ENCODE measurements at places on chromosomes 12 and 14. TPM values are rescaled to one million over a fixed set of nuclear protein-coding genes. Genes with fewer than 3 reads are reported as not detected.

Gene LRP1-AS
- total RNA-seq = not detected

Gene HOXC12
- not detected for total RNA-seq

Gene OR4N2
- not detected for total RNA-seq

Gene P2RX2
- not detected for total RNA-seq

Gene TAOK3
- 43.5 TPM for total RNA-seq

Gene FAR2
- total RNA-seq = 18.2 TPM

Gene NINJ2
- 6.9 TPM for total RNA-seq

Gene INHBC
- total RNA-seq = not detected

GRCh38 chr14:105471823-105472485 lies 2.7 kb upstream of the CRIP2 start:
- no peaks in the 10 kb centered on the region for H3K27me3 ChIP-seq
- H3K4me1 ChIP-seq = peaks cover 42% of the 10 kb centered on the region
- H3K4me3 ChIP-seq = no peak overlapping the region
- H3K36me3 ChIP-seq = no peaks in the 10 kb centered on the region
- no peak for DNase-seq

- H3K27me3 ChIP-seq = no peaks in the 10 kb centered on the region
- H3K4me3 ChIP-seq = no peak overlapping the region
- no peaks in the 10 kb centered on the region for H3K36me3 ChIP-seq
- DNase-seq = no peak
Observed at GRCh38 chr12:107522692-107523477, 162.7 kb upstream of the PWP1 start.

DNA sequence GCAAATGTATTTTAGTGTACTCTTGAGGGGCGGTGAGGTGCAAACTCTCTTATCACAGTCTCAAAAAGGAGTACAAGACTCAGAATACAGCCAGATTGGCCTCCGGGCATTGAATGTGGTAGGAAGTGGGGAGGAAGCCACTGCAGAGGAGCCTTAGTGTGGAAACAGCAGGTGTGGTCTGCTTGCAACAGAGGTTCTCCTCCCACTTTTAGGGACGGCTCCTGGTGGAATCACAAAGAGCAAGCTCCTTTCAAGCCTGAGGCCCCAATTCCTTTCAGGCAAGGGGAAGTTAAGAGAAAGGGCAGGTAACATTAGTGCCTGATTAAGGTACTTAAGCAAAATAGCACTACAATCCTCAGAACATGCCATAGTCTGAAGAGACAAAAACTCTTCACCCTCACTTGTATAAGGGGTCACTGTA lies 23.7 kb upstream of the SLC2A3 start:
- no peak overlapping the region for H3K27ac ChIP-seq
- no peaks in the 10 kb centered on the region for H3K27me3 ChIP-seq
- H3K4me1 ChIP-seq = no peaks in the 10 kb centered on the region
- DNase-seq = no peak
- H3K4me3 ChIP-seq = no peak overlapping the region

DNA sequence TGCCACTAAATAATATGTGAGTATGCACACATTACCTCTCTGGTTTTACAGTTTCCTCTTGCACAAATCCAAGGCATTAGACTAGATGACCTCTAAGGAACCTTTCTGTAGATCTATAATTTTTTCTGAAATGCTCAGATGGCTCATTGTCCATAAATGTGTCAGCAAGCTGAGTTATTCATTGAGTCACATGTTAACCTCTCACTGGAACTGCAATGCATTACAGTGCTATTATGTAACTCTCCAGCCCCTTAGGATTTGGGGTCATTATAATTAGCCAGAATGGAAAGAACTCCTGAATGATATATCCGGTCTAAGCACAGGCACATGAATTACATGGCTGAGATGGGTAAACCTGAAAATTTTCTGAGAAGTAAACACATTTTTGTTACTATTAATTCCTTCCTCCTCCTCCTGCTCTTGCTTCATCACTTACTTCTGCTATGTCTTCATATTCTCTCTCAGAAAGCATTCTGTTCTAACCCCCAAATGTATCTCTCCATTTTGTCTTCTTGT lies 20.3 kb upstream of the DRAM1 start:
- H3K4me3 ChIP-seq = no peak overlapping the region
- no peaks in the 10 kb centered on the region for H3K36me3 ChIP-seq
- no peak for DNase-seq
- no peak overlapping the region for H3K27ac ChIP-seq

DNA sequence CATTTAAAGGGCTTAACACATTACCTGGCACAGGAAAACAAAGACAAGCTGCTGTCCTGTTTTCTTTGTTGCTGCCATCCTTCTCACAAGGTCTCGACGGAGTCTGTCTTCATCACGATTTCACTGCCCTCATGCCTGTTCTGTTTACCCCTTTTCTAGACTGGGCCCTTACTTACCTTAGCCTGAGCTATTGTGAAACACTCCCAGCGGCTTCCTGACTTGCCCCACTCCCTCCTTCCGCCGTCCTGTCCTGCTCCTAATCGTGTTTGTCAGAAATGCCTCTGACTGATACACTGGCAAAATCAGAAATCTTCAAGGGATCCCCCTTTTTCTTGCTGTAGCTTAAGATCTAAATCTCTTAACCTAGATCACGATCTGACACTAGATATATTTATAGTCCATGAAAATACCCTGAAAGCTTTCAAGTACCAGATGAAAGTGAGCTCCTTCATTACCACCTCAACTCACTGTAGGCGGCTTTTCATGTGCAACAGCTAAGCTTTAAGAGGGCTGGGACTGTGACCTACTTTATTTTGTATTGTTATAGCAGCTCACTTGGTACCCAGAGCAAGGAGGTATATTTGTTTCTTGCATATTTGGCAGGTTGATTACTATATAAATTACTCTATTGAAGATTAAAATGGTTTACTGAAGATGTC lies 32.1 kb downstream of the TECPR2 start:
- no peaks in the 10 kb centered on the region for H3K4me1 ChIP-seq
- no peaks in the 10 kb centered on the region for H3K27me3 ChIP-seq
- H3K36me3 ChIP-seq = no peaks in the 10 kb centered on the region

- H3K4me3 ChIP-seq = no peak overlapping the region
- H3K4me1 ChIP-seq = no peaks in the 10 kb centered on the region
- H3K27ac ChIP-seq = no peak overlapping the region
- no peak for DNase-seq
- H3K27me3 ChIP-seq = no peaks in the 10 kb centered on the region
Observed at GRCh38 chr12:10501030-10501429, 4.7 kb upstream of the EIF2S3B start.

DNA sequence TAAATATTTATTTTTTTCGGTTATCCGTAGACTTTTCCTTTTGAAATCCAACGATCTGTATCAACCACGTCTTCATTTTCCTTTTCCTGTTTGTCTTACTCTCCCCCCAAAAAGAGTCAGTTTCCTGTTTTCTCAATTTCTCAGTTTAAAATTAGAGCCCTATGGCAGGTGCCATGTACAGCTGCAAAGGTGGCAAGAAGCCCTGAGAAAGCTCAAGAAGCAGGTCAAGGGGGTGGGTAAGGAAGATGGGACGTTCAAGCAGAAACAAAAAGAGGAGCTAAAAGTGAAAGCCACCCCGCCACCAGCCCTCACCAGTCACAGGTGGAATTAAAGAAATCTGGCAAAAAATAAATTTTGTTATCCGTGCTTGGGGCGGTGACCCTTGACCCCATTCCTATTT lies 26.7 kb downstream of the SLC35E3 start:
- no peak overlapping the region for H3K4me3 ChIP-seq
- no peaks in the 10 kb centered on the region for H3K36me3 ChIP-seq
- no peak for DNase-seq
- no peaks in the 10 kb centered on the region for H3K27me3 ChIP-seq

DNA sequence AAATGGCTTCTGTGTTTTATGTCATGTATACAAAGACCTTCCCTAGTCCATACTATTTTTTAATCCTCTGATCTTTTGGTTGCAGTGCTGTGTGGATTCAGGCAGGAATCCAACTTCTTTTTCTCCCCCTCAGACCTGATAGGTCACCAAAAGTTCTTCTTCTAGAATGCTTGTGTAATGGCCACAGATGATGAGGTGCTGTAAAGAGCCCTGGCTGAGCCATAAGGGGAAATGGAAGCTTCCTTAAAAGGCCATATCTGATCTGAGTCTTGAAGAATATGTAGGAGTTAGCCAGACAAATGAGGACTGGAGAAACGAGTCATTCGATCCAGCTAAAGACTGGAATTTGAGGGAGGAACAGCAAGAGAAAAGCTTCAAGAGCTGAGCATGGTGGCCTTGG lies 353.9 kb downstream of the PCNX1 start:
- no peaks in the 10 kb centered on the region for H3K4me1 ChIP-seq
- no peak for DNase-seq
- H3K27ac ChIP-seq = no peak overlapping the region
- no peaks in the 10 kb centered on the region for H3K36me3 ChIP-seq
- no peak overlapping the region for H3K4me3 ChIP-seq

GRCh38 chr14:61247935-61248334 lies 33.2 kb downstream of the TMEM30B start:
- no peaks in the 10 kb centered on the region for H3K27me3 ChIP-seq
- H3K27ac ChIP-seq = no peak overlapping the region
- H3K36me3 ChIP-seq = no peaks in the 10 kb centered on the region

GRCh38 chr12:13390381-13390861 lies 193.9 kb downstream of the EMP1 start:
- no peaks in the 10 kb centered on the region for H3K4me1 ChIP-seq
- peak; percentile 92 for DNase-seq
- H3K27me3 ChIP-seq = no peaks in the 10 kb centered on the region
- H3K4me3 ChIP-seq = no peak overlapping the region
- no peaks in the 10 kb centered on the region for H3K36me3 ChIP-seq
- no peak overlapping the region for H3K27ac ChIP-seq

DNA sequence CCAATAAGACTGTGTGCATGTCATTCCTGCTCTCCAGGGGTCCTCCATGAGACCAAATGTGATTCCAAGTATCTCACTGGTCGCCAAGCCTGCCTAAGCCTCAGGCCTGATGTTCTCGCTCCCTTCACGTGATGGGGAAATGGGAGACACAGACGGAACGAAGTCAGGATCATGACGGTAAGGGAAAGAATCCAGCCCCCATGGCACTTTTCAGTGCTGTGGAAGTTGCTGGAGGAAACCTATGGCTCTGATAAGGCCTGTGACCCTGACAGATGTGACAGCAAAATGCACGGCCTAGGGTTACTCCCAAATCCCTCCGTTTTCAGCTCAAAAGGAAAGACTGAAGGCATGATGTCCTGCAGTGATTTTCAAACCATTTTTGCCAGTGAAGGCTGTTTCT lies 184.9 kb downstream of the CALM1 start:
- H3K27me3 ChIP-seq = no peaks in the 10 kb centered on the region
- no peak overlapping the region for H3K4me3 ChIP-seq
- no peak for DNase-seq
- H3K4me1 ChIP-seq = no peaks in the 10 kb centered on the region
- H3K27ac ChIP-seq = no peak overlapping the region

GRCh38 chr12:59164226-59164625 lies 243.9 kb upstream of the LRIG3 start:
- no peak overlapping the region for H3K4me3 ChIP-seq
- no peaks in the 10 kb centered on the region for H3K27me3 ChIP-seq
- no peak for DNase-seq
- H3K4me1 ChIP-seq = no peaks in the 10 kb centered on the region

- no peak overlapping the region for H3K27ac ChIP-seq
- no peak for DNase-seq
- no peak overlapping the region for H3K4me3 ChIP-seq
- H3K4me1 ChIP-seq = no peaks in the 10 kb centered on the region
- H3K36me3 ChIP-seq = peaks cover 3% of the 10 kb centered on the region
- no peaks in the 10 kb centered on the region for H3K27me3 ChIP-seq
Observed at GRCh38 chr12:84643993-84644392, 268.6 kb downstream of the SLC6A15 start.

DNA sequence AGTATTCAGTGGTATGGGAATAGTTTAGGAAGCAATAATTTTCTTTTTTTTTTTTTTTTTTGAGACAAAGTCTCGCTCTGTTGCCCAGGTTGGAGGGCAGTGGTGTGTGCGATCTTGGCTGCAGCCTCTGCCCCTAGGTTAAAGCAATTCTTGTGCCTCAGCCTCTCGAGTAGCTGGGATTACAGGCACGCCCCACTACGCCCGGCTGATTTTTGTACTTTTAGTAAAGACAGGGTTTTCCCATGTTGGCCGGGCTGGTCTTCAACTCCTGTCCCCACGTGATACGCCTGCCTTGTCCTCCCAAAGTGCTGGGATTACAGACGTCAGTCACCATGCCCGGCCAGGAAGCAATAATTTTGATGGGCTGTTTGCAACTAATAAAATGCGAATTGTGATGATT lies 62.1 kb downstream of the ATG14 start:
- no peaks in the 10 kb centered on the region for H3K4me1 ChIP-seq
- DNase-seq = no peak
- H3K36me3 ChIP-seq = no peaks in the 10 kb centered on the region
- no peak overlapping the region for H3K4me3 ChIP-seq
- no peak overlapping the region for H3K27ac ChIP-seq

DNA sequence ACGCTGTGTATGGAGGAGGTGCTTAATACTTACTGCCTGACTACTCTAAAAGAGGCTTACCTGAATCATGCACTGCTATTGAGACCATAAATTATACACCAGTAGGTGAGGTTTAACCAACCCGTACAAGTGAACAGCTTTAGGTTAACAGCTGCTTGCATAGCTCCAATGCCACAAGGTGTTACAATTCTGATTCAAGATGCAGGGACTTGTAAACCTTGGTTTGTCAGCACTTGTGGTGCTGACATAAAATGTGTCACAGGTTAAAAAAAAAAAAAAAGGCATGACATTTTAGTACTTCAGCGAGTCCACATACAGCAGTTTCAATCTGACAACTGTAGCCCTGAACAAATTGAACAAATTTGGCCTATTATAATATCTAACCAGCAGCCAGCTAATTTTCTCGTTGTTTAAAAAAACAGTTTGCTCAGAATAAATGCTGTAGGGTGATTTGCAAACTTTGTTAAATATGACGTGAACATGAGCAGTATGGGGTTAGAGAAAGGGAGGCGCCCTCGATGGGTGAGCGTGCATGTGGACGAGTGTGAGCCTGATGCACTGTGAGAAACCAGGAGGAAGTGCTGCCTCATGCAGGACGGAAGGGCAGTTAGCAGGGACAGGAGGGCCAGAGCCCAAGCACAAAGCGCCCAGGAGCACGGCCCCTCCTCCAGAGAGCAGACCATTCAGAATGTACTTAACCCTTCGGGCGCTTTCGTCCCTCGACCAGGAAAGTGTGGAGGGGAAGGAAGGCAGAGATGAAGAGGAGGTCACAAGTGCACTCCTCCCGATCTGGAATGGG lies 44.7 kb downstream of the TCHP start:
- H3K27ac ChIP-seq = no peak overlapping the region
- no peak overlapping the region for H3K4me3 ChIP-seq
- H3K27me3 ChIP-seq = no peaks in the 10 kb centered on the region
- no peaks in the 10 kb centered on the region for H3K36me3 ChIP-seq

DNA sequence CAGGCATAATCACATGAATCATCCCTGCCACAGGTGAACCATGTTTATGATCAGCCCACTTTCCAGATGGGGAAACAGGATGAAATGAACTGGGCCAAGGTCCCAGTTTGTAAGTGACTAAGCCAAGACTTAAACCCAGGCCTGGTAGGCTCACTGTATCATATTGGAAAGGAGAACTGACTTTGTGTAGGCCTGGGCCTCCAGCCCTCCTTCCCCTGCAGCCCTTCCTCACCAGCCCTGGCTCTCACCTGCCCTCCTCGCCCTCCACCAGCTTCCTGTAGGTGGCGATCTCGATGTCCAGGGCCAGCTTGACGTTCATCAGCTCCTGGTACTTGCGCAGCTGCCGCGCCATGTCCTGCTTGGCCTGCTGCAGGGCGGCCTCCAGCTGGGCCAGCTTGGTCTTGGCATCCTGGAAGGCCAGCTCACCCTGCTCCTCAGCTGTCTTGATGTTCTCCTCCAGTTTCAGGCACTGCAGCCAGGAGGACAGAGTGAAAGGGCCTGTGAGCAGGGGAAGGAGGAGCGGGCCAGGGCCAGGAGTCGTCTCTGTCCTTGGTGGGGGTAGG lies 19.8 kb downstream of the KRT80 start:
- no peak for DNase-seq
- no peak overlapping the region for H3K4me3 ChIP-seq
- H3K36me3 ChIP-seq = no peaks in the 10 kb centered on the region
- H3K27ac ChIP-seq = no peak overlapping the region
- H3K27me3 ChIP-seq = no peaks in the 10 kb centered on the region
- H3K4me1 ChIP-seq = no peaks in the 10 kb centered on the region

All from breast epithelium (tissue), 4 donors.